ENCODE measurements at places on chromosomes 5 and 9.

DNA sequence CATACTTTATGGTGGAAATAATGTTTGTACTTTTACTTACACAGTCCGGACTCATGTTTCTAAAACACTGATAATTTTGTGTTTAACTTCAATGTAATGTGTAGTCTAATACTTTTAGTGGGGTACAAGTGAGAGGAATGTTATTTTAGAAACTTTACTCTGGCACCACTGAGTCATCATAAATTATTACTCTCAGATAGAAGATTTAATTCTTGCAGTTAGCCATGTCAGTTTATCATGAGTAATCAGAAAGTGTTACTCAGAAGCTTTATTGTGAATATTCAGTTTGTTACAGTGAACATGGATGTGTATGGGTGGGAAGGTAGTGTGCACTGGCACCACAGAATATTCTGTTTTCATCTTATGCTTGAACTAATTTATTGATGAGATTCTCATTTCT lies 20.0 kb downstream of the OGN start:
- no peak for DNase-seq

GRCh38 chr5:54986269-54986654 lies 869 bp upstream of the ESM1 start:
- no peak for DNase-seq

GRCh38 chr5:24854350-24854749 lies 209.6 kb upstream of the CDH10 start:
- no peak for DNase-seq

DNA sequence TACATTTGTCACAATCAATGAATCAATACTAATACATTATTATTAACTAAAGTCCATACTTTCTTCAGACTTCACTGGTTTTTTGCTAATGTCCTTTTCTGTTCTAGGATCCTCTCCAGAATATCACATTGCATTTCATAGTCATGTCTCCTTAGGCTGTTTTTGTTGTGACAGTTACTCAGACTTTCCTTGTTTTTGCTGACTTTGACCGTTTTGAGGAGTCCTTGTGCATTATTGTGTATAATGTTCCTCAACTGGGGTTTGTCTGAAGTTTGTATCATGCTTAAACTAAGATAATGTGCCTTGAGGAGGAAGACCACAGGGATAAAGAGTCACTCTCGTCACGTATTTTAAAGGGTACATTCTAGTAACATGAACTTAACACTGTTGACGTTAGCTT lies 376.9 kb downstream of the NTRK2 start:
- no peak for DNase-seq

DNA sequence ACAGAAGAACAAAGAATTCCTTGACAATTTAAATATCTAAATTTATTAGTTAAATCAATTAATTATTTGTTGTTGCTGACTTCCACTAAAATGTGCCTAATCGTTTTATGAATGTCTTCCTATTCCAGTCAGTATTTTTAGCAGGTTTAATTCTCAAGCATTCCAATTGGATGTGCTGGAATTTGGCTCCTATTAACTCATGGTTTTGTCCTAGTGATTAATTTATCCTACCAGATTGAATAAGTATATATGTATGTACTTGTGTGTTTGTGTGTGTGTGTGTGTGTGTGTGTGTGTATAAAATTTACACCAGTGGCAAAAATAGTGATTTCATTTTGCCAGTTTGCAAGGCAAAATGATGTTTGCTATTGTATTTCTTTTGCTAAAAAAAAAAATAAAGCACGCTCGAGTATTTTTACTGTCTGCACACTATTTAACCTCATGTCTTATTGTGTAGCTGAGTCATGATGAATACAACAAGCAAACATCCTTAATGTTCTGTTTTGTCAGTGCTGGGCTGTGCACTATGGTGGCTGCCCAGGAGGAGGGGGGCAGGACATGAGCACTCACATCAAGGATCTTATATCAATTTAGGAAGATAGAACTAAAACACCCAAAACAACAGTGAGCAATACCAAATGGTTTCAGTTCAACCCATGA lies 375.5 kb downstream of the PDE4D start:
- no peak for DNase-seq

DNA sequence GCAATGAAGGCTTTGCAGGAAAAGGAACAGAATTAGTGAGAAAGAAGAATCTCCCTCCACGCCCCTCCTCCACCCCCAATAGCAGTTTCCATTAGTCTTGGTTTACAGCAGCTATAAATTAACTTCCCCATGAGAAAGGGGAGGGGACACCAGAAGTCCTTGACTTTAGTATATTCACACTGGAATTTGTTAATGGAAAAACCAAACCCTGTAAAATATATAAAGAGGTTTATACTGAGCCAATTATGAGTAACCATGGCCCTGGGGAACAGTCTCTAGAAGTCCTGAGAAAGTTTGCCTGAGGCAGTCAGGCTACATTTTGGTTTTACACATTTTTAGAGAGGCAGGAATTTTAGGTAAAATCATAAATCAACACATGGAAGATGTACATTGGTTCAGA lies 88.5 kb downstream of the ALDH1A1 start:
- no peak for DNase-seq

DNA sequence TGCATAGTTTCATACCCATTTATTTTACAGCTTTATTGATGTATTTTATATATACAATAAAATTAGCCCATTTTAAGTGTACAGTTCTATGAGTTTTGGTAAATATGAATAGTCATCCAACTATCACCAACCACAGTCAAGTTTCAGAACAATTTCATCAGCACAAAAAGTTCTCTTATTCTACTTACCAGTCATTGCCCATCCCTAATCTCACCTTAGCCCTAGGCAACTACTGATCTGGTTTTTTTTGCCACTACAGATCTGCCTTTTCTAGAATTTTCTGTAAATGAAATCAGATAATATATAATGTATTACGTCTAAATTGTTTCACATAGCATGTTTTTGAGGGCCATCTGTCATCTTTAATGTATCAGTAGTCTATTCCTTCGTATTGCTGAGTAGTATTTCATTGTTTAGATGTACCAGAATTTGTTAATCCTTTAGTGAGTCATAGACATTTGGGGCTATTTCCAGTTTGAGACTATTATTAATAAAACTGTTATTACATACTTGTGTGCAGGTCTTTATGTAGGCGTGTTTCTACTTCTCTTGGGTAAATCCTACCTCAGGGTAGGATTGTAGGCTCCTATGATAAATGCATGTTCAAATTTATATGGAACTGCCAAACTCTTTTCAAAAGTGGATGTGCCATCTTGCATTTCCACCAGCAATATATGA lies 198.5 kb upstream of the ADAMTSL1 start:
- DNase-seq: no peak

DNA sequence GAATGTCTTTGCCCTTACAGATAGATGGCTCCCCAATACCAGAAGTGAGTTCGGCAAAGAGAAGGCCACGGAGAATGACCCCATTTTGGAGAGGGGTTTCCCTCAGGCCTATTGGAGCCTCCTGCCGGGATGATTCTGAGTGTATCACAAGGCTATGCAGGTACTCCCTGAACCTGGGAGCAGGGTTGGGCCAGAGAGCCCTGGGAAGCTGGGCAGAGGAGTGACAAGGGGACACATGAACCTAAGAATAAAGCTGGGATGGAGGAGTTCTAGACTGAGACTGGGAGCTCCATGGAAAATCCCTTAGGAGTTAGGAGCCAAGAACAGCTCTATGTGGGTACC lies 433 bp downstream of the LEAP2 start:
- DNase-seq: no peak

GRCh38 chr9:7816021-7816420 lies 16.4 kb upstream of the DMAC1 start:
- DNase-seq: no peak

DNA sequence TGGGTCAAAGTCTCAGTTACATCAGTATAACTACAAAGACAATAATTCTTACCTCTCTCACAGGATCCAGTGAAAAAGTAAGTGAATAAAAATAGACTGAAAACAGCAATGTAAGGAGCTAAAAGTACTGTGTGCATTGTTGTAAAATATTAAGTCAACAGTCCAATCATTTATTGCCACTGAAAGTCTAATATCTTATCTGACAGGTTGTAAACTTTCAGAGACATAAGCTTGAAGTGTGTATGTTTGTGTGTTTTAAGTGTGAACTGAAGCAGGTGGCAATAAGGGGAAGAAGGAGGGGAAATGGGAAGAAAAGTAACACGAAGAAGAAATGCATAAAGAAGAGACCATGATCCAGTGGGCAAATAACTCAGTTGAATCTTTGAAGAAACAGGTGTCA lies 229.7 kb upstream of the TAS2R1 start:
- no peak for DNase-seq

GRCh38 chr5:945691-946551 lies 53.2 kb downstream of the TRIP13 start:
- peak; percentile 86 for DNase-seq

- DNase-seq: no peak
Measured at GRCh38 chr9:134125413-134126095, 10.3 kb upstream of the WDR5 start.

DNA sequence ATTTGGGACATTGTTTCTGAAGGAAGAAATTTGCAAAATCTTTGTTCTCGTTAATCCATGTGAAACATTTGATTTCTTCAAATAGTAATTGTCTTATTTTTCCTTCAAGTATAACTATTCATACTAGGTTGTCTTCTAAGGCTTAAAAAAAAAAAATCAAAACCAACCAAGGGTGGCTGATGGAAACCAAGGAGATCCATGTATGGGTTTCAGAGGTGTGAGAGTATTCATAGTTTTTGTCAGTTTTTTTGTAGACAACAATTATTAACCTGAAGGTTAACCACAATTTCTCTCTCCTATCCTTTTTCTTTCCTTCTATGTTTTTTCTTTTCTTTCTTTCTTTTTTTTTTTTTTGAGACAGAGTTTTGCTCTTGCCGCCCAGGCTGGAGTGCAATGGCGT lies 35.4 kb downstream of the KDM4C start:
- no peak for DNase-seq

GRCh38 chr5:111227801-111228200 lies 3.6 kb downstream of the CAMK4 start:
- DNase-seq: no peak

DNA sequence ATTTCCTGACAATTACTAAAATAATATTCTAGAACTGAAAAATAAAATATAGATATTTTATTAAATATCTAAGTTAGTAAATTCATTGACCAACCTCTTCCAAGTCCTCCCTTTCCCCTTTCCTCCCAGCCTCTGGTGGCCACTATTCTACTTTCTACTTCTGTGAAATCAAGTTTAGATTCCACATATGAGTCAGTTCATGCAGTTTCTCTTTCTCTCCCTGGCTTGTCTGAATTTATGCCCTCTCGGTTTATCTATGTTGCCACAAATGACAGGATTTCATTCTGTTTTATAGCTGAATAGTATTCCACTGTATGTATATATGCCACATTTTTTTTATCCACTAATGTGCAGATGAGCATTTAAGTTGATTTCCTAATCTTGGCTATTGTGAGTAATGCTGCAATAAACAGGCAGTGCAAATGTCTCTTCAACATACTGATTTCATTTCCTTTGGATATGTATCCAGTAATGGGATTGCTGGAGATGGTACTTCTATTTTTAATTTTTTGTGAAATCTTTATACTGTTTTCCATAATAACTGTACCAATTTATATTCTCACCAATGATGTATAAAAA lies 52.3 kb downstream of the WDR36 start:
- no peak for DNase-seq

- DNase-seq: no peak
Measured at GRCh38 chr9:19642256-19642655, 146.6 kb downstream of the SLC24A2 start.

DNA sequence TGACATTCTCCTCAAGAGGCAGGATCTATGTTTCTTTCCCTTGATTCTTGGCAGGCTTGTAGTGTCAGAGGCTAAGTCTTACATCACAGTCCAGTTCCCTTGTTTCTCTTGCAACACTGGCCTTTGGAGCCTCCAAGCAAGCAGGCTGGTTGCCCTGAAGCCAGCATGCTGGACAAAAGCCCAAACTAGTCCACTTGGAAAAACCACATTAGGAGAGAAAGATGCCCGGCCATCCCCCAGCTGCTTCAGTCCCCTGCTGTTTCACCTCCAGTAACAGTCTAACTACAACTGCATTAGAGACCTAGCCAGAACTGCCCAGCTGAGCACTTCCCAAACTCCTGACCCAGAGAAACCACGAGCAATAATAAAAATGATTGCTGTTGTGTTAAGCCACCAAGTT lies 87.6 kb downstream of the ADAMTS6 start:
- DNase-seq: peak; percentile 49

- no peak for DNase-seq
Measured at GRCh38 chr9:74303945-74304344, 193.2 kb upstream of the RORB start.

DNA sequence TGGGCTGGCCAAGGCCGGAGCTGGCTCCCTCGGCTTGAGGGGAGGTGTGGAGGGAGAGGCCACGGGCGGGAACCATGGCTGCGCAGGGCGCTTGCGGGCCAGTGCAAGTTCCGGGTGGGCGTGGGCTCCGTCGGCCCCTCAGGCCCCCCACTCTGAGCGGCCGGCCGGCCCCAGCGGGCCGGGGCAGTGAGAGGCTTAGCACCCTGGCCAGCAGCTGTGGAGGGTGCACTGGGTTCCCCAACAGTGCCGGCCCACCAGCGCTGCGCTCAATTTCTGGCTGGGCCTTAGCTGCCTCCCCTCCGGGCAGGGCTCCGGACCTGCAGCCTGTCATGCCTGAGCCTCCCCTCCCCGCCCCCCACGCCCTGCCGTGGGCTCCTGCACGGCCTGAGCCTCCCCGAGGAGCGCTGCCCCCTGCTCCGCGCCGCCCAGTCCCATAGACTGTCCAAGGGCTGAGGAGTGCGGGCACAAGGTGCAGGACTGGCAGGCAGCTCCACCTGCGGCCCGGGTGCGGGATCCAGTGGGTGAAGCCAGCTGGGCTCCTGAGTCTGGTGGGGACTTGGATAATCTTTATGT lies 184.2 kb downstream of the ATPSCKMT start:
- DNase-seq: no peak

DNA sequence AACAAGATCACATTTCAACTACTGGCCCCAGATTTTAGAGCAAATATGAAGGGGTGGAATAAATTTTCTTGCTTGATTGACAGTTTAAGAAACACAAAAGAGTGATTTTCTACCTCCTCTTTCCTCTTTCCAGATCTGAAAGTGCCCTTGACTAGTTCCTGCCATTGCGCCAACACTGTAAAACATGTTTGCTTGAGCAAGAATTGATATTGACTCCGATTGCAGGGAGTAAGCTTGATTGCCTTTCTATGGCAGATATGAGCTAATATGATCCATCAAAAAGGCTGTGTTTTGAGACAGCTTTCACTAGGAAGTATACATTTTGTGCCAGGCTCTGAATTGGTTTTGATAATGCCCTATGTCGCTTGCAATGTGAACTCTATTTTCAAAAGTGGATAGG lies 508.8 kb downstream of the SEMA5A start:
- DNase-seq: no peak

GRCh38 chr9:129609486-129610212 lies 11.3 kb downstream of the C9orf50 start:
- no peak for DNase-seq

- no peak for DNase-seq
Measured at GRCh38 chr5:32230356-32231099, 56.4 kb upstream of the GOLPH3 start.

DNA sequence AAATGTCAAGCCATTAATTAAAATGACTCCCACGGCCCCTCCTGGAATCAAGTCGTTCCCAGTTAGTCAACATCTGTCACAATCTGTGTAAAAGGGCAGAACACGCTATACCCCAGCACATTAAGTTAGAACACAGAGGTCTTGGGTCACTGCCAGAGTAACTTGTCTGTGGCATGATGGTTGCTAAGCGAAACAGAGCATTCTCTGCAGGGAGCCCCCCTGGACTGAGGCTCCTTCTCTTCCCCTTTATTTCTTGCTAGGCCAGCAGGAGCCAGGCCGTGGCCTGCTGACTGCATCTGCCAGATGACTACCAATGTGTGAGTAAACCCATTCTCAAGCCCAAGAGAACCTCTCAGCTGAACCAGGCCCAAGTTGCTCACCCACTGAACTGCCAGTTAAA lies 51.9 kb upstream of the ZBED3 start:
- no peak for DNase-seq

GRCh38 chr9:117028103-117028858 lies 341.2 kb downstream of the TRIM32 start:
- DNase-seq: peak; percentile 44
